ENCODE measurements at places on chromosomes 6 and 20. TPM values are rescaled to one million over a fixed set of nuclear protein-coding genes. Genes with fewer than 3 reads are reported as not detected.

NCOA5 gene
- total RNA-seq = 43.3 TPM

PSMB9 gene
- 208 TPM for total RNA-seq

TINAG gene
- total RNA-seq = not detected

QRSL1 gene
- total RNA-seq = 20.9 TPM

IL17F gene
- 27.0 TPM for total RNA-seq

CDH26 gene
- 0.84 TPM for total RNA-seq

LCA5 gene
- 0.18 TPM for total RNA-seq

MAFB gene
- total RNA-seq = 0.13 TPM

TEAD3 gene
- 0.94 TPM for total RNA-seq

MCCD1 gene
- not detected for total RNA-seq

BPI gene
- total RNA-seq = not detected

FAM83B gene
- 0.11 TPM for total RNA-seq

IMPG1 gene
- not detected for total RNA-seq

SNAP25 gene
- total RNA-seq = 0.10 TPM

KCNS1 gene
- total RNA-seq = 0.13 TPM

MUC21 gene
- not detected for total RNA-seq

ZSCAN23 gene
- total RNA-seq = 0.46 TPM

CEP162 gene
- total RNA-seq = 3.7 TPM

VGLL2 gene
- not detected for total RNA-seq

PSORS1C2 gene
- not detected for total RNA-seq

PNLDC1 gene
- total RNA-seq = 2.0 TPM

HLA-E gene
- 934 TPM for total RNA-seq

SLC22A2 gene
- not detected for total RNA-seq

DLK2 gene
- 9.0 TPM for total RNA-seq

TLDC2 gene
- total RNA-seq = not detected

DOK5 gene
- total RNA-seq = 1.3 TPM

FAM83C gene
- total RNA-seq = not detected

ZC3H12D gene
- 42.5 TPM for total RNA-seq

FYN gene
- 505 TPM for total RNA-seq

SGK2 gene
- 0.32 TPM for total RNA-seq

PEX7 gene
- 4.5 TPM for total RNA-seq

IFNGR1 gene
- total RNA-seq = 11.9 TPM

BPIFB2 gene
- total RNA-seq = not detected

RAMACL gene
- total RNA-seq = 0.15 TPM

LGSN gene
- not detected for total RNA-seq

SLC22A16 gene
- not detected for total RNA-seq

AK9 gene
- total RNA-seq = 2.1 TPM

KHDC1L gene
- not detected for total RNA-seq

RBM24 gene
- total RNA-seq = not detected

ZNF322 gene
- 5.9 TPM for total RNA-seq

SPATA25 gene
- 0.73 TPM for total RNA-seq

C6orf52 gene
- total RNA-seq = 4.3 TPM

NKX2-2 gene
- not detected for total RNA-seq

TREML2 gene
- 0.91 TPM for total RNA-seq

COL12A1 gene
- 0.30 TPM for total RNA-seq

All from activated T-cell treated with anti-CD3 and anti-CD28 coated beads, Interleukin-2, amount 50 U/mL, for 4 hours (primary cell).